ENCODE measurements at places on chromosomes 3 and 15. TPM values are rescaled to one million over a fixed set of nuclear protein-coding genes. Genes with fewer than 3 reads are reported as not detected.

DNA sequence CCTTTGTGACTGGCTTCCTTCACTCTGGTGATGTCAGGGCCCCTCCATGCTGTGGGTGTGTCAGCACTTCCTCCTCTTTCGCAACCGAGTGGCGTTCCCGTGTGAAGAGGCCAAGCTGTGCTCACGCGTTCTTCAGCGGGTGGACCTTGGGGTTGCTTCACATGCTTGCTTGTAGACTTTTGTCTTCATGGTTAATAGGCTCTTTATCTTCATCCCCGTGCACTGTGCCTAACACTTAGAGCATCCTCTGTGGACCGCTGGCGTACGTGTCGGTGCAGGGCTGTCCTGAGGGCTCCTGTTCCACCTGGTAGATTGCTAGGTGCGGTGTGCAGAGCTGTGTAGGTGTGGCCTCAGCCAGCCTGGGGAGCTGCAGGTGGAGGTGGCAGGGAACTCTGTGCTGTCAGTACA lies 182.3 kb downstream of the OR4M2 start:
- no peak overlapping the region for H3K4me3 ChIP-seq
- H3K36me3 ChIP-seq = no peaks in the 10 kb centered on the region
- no peak for DNase-seq
- H3K27me3 ChIP-seq = no peaks in the 10 kb centered on the region

- peaks cover 67% of the 10 kb centered on the region for H3K4me1 ChIP-seq
- H3K27me3 ChIP-seq = no peaks in the 10 kb centered on the region
- DNase-seq = no peak
- peak overlapping the region; percentile 47 for H3K27ac ChIP-seq
Measured at GRCh38 chr15:70701891-70702568, 61.3 kb downstream of the UACA start.

Gene SAXO2
- total RNA-seq = 0.81 TPM

- DNase-seq = no peak
- H3K27me3 ChIP-seq = no peaks in the 10 kb centered on the region
- peak overlapping the region; percentile 3 for H3K27ac ChIP-seq
- no peak overlapping the region for H3K4me3 ChIP-seq
Measured at GRCh38 chr3:13013566-13013965, 59.7 kb downstream of the IQSEC1 start.

Gene C3orf38
- 23.8 TPM for total RNA-seq

GRCh38 chr3:168514252-168514651 lies 418.5 kb upstream of the GOLIM4 start:
- H3K27me3 ChIP-seq = no peaks in the 10 kb centered on the region
- DNase-seq = no peak
- no peaks in the 10 kb centered on the region for H3K4me1 ChIP-seq
- no peak overlapping the region for H3K27ac ChIP-seq

DNA sequence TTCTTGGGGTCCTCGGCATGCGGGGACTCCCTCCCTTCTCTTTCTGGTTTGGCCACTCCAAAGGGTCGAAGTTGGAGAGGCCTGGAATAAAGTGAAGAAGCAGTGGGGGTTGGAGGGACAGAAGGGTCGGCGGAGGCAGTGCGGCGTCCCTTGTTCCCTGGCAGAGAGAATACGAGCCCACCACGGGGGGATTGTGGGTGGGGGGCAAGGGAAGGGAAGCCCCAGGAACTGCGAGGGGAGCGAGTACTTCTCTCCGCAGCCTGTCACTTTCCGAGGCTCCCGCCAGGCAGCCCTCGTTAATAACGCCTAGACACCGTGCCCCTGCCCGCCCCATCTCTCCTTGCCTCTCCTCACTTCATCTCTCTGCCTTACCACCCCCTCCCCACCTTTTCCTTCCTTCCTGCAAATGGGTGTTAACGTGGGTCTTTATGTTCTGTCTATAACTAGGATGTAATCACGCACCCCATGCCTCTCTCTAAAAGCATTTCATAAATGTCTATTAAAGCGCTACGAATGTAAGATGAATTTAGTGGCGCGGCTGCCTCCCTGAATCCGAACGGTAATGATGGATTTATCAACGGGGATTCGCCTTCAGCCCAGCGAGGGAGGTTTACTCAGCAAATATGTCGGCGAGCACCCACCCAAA lies 13.7 kb downstream of the NR2F2 start:
- H3K27ac ChIP-seq = peak overlapping the region; percentile 97
- H3K36me3 ChIP-seq = no peaks in the 10 kb centered on the region
- no peaks in the 10 kb centered on the region for H3K27me3 ChIP-seq
- DNase-seq = no peak

DNA sequence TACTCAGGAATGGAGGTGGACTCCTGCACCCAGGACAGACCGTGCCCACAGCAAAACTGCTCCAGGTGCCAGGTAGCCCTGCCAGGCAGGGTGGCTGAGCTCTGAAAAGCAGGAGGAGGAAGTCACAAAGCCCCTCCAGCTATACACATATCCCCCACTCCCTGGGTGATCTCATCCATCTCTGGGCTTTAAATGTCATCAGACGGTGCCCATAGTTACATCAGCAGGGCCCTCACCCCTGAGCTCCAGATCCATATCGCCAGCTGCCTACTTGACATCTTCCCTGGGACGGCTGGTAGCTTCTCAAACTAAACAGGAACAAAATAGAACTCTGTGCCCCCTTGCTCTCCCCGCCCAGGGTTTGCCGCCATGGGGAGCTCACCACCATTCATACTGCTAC lies 87.7 kb downstream of the MEGF11 start:
- no peak for DNase-seq
- no peaks in the 10 kb centered on the region for H3K4me1 ChIP-seq
- H3K27me3 ChIP-seq = no peaks in the 10 kb centered on the region

Gene SLC35G2
- total RNA-seq = 11.4 TPM

- H3K36me3 ChIP-seq = no peaks in the 10 kb centered on the region
- no peaks in the 10 kb centered on the region for H3K4me1 ChIP-seq
- H3K27me3 ChIP-seq = no peaks in the 10 kb centered on the region
- H3K27ac ChIP-seq = no peak overlapping the region
Measured at GRCh38 chr3:95629802-95630201, 1184.6 kb upstream of the EPHA6 start.

Measured in thyroid gland (tissue), 4 donors.